ENCODE measurements at places on chromosomes 3 and 15.

DNA sequence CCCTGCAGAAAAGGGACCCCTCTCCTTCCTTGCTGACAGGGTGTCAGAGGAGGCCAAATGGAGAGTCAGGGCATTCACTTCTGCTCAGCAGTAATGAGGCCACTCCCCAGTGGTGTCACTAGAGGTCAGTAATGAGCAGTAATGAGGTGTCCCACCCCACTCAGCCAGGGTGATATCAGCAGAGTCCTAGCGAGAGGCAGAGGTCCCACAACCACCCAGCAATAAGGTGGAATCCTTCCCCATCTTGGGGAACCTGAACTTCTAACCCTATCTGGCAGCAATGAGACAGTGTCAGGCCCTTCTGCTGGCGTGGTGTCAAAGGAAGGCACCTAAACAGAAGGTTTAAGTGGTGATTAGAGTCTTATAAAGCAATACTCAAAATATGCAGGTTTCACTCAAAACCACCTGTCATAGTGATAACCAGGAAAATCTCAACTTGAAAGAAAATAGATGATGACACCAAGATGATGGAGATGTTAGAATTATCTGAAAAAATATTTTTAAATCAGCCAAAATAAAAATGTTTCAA is 12.9 kb downstream of the OCA2 start:
- no peaks in the 10 kb centered on the region for H3K4me1 ChIP-seq
- peaks cover 1% of the 10 kb centered on the region for H3K36me3 ChIP-seq
- H3K27me3 ChIP-seq = peaks cover 37% of the 10 kb centered on the region
- H3K27ac ChIP-seq = no peak overlapping the region

DNA sequence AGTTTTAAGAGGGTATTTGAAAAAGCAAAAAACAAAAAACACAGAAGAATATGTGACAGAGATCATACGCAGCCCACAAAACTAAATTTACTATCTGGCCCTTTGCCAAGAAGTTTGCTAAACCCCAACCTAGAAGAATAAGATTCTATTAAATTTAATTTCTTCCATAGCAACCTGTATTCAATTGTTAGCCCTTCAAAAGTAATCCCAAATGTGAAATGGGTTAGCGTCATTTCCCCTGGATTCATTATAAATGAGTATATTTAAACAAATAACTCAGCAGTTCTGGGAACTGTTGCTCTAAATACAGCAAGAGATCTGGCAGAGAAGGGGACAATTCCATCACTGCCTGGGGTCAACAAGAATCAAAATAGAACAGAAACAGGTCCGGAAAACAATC is 56.8 kb downstream of the CERS3 start:
- H3K27me3 ChIP-seq = no peaks in the 10 kb centered on the region
- H3K4me3 ChIP-seq = no peak overlapping the region
- H3K36me3 ChIP-seq = no peaks in the 10 kb centered on the region
- peak overlapping the region; percentile 59 for H3K27ac ChIP-seq
- DNase-seq = no peak

DNA sequence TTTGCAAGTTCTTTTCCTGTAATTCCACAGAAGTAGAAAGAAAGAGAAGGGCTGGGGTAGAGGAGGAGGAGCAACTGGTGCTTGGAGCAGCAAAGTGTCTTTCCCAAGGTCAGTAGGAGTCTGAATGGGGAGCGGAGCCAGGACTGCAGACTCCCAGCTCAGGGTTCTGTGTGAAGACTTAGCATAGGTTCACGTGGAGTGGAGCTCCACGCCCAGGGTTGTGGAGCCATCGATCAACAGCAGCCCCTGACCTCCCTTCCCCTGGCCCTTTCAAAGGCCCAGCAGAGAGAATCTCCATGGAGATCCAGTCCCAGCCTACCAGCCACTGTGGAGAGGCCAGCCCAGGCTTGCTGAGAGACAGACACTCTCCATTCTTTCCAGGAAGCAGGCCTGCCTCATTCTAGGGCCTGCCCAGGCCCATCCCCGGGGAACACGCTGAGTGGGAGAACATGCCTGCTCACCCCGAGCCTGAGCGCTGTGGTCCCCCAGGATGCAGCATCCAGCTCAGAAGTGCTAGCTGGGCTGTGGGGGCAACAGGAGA is 62.1 kb downstream of the CORO2B start:
- H3K27me3 ChIP-seq = no peaks in the 10 kb centered on the region
- H3K36me3 ChIP-seq = no peaks in the 10 kb centered on the region
- peak overlapping the region; percentile 57 for H3K27ac ChIP-seq
- DNase-seq = no peak
- H3K4me1 ChIP-seq = peaks cover 21% of the 10 kb centered on the region

GRCh38 chr3:54891540-54891897 is 36.3 kb downstream of the LRTM1 start:
- no peaks in the 10 kb centered on the region for H3K27me3 ChIP-seq
- H3K4me1 ChIP-seq = peaks cover 47% of the 10 kb centered on the region
- peak overlapping the region; percentile 95 for H3K27ac ChIP-seq
- DNase-seq = peak; percentile 48
- H3K4me3 ChIP-seq = peak overlapping the region; percentile 24

GRCh38 chr3:17505856-17506255 is 236.6 kb downstream of the TBC1D5 start:
- peaks cover 8% of the 10 kb centered on the region for H3K4me1 ChIP-seq
- no peaks in the 10 kb centered on the region for H3K27me3 ChIP-seq
- no peak overlapping the region for H3K4me3 ChIP-seq
- peaks cover 3% of the 10 kb centered on the region for H3K36me3 ChIP-seq

GRCh38 chr15:61227950-61228936 is 859 bp downstream of the RORA start:
- peak; percentile 57 for DNase-seq
- H3K27ac ChIP-seq = peak overlapping the region; percentile 64
- H3K4me3 ChIP-seq = peak overlapping the region; percentile 82
- peaks cover 15% of the 10 kb centered on the region for H3K4me1 ChIP-seq
- peaks cover 51% of the 10 kb centered on the region for H3K27me3 ChIP-seq
